B cell (primary cell): ENCODE measurements at places on chromosomes 1 and 21.
A peak's percentile ranks its signal among the peaks of the same experiment; 100 is the strongest.

DNA sequence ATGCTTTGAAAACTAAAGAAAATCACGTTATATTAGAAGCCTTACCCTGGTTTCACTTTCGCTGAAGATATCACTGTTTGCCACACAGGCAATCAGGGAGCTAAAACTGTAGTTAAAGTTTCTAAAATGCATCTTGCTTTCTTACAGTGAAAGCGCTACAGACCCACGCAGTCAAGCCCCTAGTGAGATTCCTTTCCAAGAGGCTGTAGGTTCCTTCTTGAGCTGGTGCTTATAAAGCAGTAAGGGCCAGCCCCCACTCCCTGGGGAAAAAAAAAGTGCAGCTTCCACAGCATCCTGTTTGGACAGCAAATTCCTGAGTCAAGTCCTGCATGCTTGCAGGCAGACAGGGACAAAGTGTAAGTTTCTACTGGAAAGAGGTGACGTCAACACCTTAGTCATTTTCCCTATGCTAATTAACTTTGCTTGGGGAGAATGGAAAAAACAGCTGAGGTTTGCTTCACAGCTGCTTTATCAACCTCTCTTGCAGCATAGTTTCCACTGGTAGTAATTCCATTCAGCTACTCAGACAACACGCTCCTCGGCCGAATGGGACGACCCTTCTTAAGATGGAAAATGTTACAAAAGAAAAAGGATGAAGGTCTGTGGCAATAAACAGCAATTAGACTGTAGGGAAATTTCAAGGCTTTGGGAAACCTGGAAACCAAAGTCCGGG is 14.7 kb upstream of the KCNE1 start:
- DNase-seq = no peak

DNA sequence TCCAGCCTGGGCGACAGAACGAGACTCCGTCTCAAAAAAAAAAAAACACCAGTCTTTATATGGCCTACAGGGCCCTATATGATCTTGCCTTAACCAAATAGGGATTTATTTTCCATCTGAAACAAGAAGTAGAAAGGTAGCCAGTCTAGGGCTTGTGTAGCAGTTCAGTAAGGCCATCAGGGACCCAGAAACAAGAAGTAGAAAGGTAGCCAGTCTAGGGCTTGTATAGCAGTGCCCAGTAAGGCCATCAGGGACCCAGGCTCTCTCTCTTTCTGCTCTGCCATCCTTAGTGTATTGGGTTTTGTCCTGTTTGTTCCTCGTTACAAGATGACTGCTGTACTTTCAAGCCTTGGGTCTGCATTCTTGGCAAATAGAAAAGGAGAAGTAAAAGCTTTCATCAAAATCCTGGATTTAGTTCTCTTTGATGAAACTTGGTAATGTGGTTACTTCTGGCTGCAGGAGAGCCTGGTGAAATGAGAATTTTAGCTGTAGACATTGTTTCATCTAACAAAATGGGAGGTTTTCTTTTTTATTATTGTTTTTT is 46.1 kb downstream of the PKN2 start:
- no peak for DNase-seq

GRCh38 chr1:234398849-234399381 is 25.7 kb downstream of the COA6 start:
- DNase-seq = peak; percentile 67

DNA sequence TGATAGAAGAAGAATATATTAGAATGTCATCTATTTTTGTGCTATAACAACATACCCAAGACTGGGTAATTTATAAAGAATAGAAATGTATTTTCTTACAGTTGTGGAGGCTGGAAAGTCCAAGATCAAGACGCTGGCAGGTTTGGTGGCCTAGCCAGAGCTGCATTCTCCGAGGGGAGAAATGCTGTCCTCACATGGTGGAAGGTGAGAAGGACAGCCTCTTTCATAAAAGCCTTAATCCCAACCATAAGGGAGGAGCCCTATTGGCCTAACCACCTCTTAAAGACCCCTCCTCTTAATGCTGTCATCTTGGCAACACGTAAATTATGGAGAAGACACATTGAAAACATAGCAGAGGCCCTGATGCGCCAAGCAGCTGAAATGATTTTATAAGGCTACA is 60.1 kb upstream of the KAZN start:
- no peak for DNase-seq

GRCh38 chr1:234388094-234388493 is 14.8 kb downstream of the COA6 start:
- no peak for DNase-seq

GRCh38 chr1:38929476-38929875 is 12.2 kb downstream of the RHBDL2 start:
- no peak for DNase-seq

DNA sequence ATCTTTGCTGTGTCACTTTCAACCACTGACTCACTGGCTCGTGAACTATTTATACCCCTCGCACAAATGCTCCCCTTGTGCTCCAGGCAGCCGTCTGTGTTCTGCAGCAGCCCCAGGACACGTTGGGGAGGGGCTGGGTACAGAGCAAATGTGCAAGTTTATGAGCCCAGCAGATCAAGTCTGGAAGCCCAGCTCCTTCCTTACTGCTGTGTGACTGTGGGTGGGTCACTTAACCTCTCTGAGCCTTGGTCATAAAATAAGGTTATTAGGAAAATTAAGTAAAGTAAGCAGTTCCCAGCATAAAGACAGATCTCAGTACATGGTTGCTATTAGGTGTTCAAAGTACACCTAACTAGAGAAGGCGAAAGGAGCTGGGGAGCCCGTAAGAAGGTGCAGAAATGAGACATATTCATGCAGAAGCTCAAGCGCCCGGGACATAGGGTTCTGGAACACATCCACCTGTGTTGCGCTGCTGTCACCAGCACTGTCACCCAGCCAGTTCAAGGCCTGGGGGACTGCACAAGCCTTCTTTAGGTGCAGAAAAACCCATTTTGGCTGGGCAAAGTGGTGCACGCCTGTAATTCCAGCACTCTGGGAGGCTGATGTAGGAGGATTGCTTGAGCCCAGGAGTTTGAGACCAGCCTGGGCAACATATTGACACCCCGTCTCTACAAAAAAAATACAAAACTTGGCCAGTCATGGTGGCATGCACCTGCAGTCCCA is 13.8 kb downstream of the EFHD2 start:
- no peak for DNase-seq

- DNase-seq = no peak
Observed at GRCh38 chr1:118243269-118243668, 58.2 kb upstream of the SPAG17 start.

DNA sequence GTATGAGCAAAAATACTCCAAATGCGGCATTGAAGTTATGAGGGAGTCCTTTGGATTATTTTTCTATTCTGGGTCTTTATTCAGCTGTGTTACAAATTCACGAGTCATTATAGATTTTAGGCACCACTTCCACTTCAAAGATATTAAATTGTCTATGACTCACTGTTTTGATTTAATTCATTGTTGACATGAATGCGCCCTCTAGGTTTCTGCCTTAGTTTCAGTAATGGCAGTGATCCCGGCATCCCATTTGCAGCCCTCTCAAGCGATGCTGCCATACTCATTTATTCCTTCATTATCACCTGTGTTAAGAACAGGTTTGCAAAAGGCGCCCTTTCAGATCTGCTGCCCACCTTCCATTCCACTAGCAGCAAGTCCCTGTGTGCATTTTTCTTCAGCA is 14.0 kb downstream of the RSPO1 start:
- no peak for DNase-seq

GRCh38 chr1:151060007-151060656 is at the start of gene MLLT11:
TSS of gene MLLT11 (plus strand) at chr1:151060397. CDS start at chr1:151067225, 6,828 bp downstream.
- peak; percentile 43 for DNase-seq

GRCh38 chr21:44558695-44559094 is at the start of gene KRTAP10-3:
TSS of gene KRTAP10-3 (minus strand) at chr21:44558795. CDS start at chr21:44558715, 80 bp downstream.
- DNase-seq = no peak

- DNase-seq = no peak
Observed at GRCh38 chr1:88735909-88736308, 51.8 kb downstream of the PKN2 start.

DNA sequence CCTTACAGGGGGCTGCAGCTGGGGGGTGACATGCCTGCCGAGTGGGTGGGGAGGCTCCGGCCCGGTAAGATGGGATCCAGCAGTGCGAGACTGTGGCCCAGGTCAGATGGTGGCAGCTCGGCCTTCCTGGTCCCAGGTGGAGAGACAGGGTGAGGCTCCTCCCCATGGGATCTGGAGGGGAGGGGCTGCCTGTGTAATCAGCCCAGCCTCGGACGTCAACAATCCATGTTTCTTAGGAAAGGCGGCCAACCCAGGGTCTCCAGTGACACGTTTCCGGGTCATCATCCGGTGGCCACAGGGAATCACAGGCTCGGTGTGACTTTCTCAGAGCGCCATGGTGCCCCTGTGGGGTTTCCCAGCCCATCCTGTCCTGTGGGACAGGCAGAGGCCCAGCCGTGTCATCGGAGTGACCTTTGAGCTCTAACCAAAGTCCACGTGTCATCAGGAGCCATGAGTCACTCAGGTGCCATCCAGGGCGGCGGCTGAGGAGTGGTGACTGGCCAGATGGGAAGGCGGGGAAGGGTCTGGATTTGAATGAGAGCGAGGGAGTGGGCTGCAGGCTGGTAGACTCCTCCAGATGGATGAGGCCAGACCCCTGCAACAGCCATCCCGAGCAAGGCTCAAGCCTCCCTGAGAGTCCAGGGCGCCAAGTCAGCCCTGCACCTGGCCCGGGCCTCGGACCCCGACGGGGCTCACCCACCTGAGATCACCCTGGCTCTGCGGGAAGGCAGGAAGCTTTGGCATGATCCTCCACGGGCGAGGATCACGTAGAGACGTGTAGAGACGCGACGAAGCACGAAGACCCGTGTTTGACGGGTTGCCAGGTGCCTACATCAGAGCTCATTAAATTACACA is 6.6 kb upstream of the HES4 start:
- peak; percentile 26 for DNase-seq

DNA sequence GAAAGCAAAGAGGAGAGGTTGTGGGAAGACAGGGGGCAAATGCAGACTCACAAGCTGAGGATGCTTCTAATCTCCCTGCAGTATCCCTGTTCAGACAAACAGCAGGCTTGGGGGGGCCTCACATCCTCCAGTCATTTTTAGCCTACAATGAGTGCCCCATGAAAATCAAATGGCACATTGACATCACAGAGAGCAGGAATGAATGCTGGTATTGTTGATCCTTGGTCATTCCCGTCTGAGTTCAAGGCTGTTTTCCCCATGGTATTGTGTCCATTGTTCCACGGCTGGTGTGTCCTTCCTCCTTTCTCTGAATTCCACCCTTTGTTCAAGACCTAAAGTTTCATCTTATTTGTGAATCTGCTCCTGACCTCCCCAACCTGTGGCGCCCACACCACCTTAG is 545.6 kb downstream of the AJAP1 start:
- DNase-seq = no peak

GRCh38 chr1:204507317-204508105 is 8.7 kb upstream of the MDM4 start:
- peak; percentile 53 for DNase-seq

- DNase-seq = no peak
Observed at GRCh38 chr1:93255222-93256079, 74.9 kb downstream of the CCDC18 start.

DNA sequence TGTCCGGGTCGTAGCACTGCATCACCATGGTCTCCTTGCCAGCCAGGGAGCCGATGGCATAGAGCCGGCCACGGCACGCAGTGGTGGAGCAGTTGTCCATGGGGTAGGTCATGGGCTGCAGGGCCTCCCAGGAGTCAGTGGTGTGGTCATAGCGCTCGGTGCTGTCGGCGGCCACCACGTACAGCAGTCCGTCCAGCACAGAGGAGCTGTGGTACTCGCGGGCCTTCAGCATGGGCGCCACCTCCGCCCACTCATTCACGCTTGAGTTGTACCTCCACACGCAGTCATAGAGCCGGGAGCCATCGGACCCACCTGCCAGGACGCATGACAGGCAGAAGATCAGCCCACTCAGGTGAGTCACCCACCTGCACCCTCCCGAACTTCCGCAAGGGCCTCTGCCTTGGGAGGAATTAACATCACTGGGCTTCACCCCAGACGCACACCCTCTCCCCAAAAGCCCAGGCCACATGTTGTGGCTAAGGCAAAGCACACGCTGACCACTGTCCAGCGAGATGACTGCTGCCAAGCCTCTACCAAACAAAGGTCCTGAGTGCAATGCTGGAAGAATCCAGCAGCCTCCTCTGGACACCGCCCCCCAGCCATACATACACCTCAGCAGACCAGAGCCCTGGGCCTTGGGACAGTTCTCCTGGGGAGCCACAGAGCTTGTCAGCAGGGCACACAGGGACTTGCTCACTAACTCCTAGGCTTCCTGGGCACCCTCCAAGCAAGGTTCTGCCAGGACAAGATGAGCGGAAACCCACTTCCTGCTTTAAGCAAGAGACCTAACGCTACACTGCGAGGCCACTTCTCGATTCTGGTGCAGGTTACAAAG is 3.3 kb downstream of the KLHL21 start:
- DNase-seq = peak; percentile 60

GRCh38 chr1:246782120-246782900 is 58.1 kb downstream of the SCCPDH start:
- no peak for DNase-seq

- peak; percentile 28 for DNase-seq
Observed at GRCh38 chr1:48242141-48242736, 19.7 kb downstream of the SLC5A9 start.

DNA sequence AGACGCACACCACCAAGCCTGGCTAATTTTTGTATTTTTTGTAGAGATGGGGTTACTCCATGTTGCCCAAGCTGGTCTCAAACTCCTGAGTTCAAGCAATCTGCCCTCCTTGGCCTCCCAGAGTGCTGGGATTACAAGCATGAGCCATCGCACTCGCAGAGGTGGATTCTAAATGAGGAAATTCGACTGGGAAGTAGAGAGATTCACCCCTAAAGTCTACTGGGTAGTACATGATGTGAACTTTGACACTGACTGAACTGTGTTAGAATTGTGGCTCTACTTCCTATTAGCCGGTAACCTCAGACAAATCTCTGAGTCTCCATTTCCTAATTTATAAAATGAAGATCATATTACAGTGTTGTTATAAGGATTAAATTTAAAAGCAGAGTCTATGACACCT is 276.0 kb upstream of the NR5A2 start:
- DNase-seq = no peak

DNA sequence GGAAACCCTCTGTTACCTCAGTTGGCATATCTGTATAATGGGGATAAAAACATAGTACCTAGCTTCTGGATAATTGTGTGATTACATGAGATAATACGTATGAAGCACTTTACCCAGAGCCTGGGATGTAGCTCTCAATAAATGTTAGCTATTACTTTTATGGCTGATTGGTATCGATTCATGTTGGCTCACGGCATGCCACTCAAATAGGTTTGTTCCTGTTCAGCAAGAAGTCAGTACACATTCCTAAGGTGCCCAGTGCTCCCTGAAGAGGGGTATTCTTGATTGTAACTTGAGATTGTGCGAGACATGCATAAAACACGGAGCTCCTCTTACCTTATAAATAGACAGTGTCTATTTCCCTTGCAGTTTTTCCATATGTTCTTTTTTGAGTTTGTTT is 78.5 kb upstream of the GALNT2 start:
- DNase-seq = no peak
